ENCODE measurements at places on chromosomes 13 and 19.

DNA sequence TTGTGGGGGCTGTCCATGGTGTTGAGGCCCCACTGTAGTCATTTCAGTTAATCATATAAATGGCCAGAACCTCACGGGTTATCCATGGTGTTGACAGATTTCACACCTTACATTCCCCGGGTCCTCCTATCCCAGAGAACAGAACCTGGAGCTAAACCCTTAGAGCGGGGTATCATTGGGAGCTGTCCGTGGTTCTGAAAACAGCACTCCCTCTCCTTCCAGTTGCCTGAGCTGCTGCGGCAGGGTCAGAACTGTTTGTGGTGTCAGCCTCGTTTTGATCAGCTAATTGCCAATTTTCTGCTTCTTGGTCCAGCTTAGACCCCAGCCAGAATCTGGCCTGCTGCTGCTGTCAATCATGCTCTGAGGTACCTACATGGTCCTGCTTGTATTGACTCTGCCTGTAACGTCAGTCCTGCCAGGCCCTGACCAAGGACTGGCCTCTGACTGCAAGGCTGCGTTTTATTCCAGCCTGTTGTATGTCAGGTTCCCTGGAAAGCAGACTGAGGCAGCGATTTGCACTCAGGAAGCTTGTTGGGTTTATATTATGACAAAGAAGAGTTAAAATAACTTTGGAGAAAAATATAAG is 55.8 kb upstream of the KCTD15 start:
- peak; percentile 43 for DNase-seq

DNA sequence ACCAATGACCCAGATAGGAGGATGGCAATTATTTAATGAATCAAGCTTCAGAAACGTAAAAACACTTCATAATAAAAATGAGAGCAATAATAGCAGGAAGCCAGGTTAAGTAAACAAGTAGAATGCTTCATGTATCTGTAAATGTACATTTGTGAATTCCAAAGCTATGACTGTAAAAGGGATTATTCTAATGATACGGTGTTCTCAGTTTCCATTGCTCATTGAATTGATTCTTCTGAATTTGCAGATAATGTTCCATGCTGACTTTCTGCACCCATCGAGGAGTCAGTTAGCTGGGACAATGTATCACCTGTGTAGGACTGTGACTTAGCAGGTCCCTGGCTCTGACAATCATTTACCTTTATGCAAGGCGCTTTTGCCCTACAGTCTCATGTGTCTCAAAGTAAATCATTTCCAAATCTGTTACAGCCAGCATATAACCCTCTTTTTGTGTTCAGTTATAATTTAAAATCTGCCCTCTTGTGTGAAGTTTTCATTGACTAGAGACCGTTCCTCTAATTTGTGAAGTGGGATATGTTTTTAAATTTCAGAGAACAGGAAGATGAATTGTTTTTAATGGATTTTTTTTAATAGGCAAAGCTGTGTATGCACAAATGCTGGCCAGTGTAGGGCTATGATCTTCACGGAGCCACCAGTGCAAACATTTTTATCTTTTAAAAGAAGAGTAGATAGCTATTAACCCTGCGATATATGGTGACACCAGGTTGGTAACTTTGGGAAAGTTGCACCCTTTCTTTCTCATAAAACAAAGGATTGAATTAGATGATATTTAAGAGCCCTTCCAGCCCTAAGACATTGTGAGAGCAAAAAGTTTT is 267.1 kb downstream of the KLF5 start:
- no peak for DNase-seq

DNA sequence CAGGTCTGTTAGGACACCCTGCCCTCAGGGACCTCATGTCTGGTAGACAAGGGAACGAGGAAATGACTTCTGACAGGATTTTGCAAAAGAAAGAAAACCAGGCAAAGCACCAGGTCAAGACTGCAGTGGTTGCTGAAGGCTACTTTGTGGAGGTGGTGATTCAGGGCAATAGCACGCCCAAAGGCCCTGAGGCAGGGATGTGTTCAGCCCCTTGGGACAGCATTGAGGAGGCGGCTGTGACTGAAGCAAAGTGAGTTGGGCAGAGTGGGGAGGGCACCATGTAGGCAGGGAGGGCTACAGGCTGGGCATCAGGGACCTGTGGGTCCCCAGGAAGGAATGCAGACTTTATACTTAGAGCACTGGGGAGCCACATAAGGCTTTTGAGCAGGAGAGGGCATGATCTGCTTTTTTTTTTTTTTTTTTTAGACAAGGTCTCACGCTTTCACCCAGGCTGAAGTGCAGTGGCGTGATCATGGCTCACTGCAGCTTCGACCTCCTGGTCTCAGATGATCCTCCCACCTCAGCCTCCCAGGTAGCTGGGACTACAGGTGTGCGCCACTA is 10.8 kb upstream of the HOMER3 start:
- no peak for DNase-seq

DNA sequence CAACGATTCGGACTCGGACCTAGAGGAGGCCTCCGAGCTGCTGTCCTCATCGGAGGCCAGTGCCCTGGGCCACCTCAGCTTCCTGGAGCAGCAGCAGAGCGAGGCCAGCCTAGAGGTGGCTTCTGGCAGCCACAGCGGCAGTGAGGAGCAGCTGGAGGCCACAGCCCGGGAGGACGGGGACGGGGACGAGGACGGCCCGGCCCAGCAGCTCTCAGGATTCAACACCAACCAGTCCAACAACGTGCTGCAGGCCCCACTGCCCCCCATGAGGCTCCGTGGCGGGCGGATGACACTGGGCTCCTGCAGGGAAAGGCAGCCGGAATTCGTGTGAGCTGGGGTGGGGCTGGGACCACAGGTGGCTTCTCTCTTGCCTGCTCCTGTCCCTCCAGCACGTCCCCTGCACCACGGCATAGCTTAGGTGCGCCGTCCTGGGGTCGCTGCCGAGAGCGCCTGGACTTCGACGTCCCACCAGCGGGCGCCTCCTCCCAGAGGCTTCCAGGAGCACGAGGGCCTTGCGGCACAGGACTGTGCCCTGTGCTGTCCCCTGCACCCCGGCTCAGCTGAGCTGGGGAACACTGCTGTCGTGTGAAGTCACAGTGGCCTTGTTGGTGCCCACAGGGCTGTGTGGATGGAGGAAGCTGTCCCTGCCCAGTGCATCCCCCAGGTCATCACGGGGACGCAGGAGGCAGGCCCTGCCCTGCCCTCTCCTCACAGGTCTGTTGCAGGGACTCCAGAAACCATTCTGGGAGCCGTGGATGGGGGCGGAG is 9.3 kb downstream of the POLR2E start:
- DNase-seq, result no peak

DNA sequence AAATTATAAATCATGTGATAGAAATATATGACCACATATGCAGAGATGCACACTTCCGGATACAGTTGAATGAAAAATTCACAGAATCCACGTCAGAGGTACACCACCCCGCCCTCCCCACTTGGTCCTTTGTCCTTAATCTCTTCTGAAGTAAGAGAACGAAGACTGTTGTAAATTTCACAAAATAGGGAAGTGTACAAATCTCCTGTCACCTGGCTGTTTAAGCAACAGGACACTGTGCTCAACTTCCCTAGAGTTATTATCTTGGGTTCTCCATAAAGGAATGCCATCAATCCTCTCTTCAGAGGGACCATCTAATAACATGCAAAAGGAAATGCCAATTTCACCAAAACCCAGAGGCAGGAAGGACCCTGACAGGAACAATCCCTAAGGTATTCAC is 10.5 kb upstream of the CEACAM6 start:
- no peak for DNase-seq

GRCh38 chr19:51098365-51099046 is 9.7 kb downstream of the CTU1 start:
- no peak for DNase-seq

DNA sequence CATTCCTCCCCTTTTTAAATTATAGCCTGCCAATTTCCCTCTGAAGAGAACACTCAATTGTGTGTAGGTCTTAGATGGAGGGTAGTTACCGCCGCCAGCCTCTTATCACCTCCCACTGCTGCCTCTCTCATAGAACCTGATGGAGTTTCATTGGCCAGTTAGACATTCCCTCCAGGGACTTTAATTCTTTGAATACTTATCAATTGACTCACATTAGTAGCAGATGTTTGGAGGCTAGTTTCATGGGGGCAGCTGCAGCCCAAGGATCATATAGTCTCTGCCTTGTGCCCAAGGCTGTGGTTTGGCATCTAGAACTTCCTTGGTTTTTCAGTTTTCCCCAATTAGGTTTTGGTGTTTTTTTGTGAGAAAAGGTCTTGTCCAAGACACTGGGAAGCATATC is 318.9 kb upstream of the HTR2A start:
- DNase-seq, result peak; percentile 95
